Aorta (tissue), 5 donors: ENCODE measurements at places on chromosomes 11 and 22.

GRCh38 chr22:49755631-49756001 lies 72.1 kb downstream of the BRD1 start:
- no peak for DNase-seq
- H3K36me3 ChIP-seq, result no peaks in the 10 kb centered on the region
- no peak overlapping the region for H3K4me3 ChIP-seq
- no peaks in the 10 kb centered on the region for H3K4me1 ChIP-seq
- no peaks in the 10 kb centered on the region for H3K27me3 ChIP-seq

DNA sequence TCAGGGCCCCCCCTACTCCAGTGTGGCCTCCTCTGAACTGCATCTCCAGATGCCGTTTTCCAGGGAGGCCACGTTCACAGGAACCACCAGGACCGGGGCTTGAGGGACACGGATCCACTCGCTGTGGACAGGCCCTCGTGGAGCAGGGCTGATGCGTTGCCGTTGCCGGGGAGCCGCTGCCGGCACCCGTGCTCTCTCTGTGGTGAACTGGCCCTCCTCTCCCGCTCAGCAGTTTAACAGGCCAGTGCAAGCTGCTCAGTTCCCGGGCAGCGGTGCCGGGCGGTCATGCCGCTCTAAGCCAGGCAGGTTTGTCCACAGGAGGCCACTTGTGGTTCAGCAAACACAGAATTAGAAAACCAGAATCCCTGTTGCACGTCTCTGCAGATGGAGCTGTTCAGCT lies 301.6 kb downstream of the TBC1D22A start:
- no peak overlapping the region for H3K4me3 ChIP-seq
- no peaks in the 10 kb centered on the region for H3K27me3 ChIP-seq
- no peak for DNase-seq
- no peaks in the 10 kb centered on the region for H3K36me3 ChIP-seq
- no peak overlapping the region for H3K27ac ChIP-seq

DNA sequence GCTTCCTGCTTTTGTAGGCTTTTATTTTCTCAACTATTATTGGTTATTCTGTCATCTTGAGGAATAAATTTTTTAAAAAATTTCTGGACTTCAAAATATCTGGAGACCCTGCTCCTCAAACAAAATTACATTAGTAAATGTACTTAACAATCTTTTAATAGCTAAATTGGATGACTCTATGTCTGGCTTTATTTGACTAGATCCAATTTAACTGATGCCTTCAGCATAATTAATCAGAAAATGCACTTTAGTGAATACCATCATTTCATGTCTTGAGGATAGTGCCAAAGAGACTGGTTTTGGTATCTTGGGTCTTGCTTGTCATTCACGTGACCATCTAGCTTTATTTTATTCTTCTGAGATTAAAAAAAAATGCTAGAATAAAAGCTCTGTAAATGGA lies 1301.2 kb downstream of the JRKL start:
- no peak for DNase-seq
- no peak overlapping the region for H3K4me3 ChIP-seq
- no peaks in the 10 kb centered on the region for H3K4me1 ChIP-seq
- no peaks in the 10 kb centered on the region for H3K36me3 ChIP-seq
- H3K27ac ChIP-seq, result no peak overlapping the region
- no peaks in the 10 kb centered on the region for H3K27me3 ChIP-seq

GRCh38 chr11:67629386-67630227 lies at the start of gene NUDT8:
Gene NUDT8, minus strand, starts transcription at chr11:67629937. Its CDS starts 26 bp downstream, at chr11:67629911.
- peak within 1 kb of the TSS; percentile 51 for H3K4me3 ChIP-seq
- DNase-seq, result peak; percentile 89
- no peaks in the 10 kb centered on the region for H3K27me3 ChIP-seq
- H3K4me1 ChIP-seq, result no peaks in the 10 kb centered on the region
- H3K27ac ChIP-seq, result peak within 1 kb of the TSS; percentile 78
- no peaks in the 10 kb centered on the region for H3K36me3 ChIP-seq
